ENCODE measurements at places on chromosomes 7 and 10.

GRCh38 chr7:151673216-151673615 is 153.5 kb upstream of the RHEB start:
- DNase-seq: no peak

- DNase-seq: no peak
These were observed 2.2 kb upstream of the HIP1 start for GRCh38 chr7:75740846-75741497.

DNA sequence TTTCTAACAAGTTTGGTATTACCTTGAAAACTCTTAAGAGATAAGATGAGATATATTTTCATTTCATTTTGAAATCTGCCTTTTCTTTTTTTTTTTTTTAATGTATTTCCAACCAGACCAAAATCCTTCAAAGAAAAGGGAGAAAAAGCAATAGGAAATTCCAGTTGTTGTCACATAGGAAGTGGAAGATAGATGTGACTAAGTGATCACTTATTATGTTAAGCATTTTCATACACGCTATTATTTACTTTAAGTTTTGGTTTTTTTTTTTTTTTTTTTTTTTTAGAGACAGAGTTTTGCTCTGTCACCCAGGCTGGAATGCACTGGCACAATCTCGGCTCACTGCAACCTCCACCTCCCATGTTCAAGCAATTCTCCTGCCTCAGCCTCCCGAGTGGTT is 197.2 kb upstream of the FRMD4A start:
- no peak for DNase-seq

GRCh38 chr7:10770176-10770575 is 203.5 kb upstream of the PHF14 start:
- DNase-seq: no peak

DNA sequence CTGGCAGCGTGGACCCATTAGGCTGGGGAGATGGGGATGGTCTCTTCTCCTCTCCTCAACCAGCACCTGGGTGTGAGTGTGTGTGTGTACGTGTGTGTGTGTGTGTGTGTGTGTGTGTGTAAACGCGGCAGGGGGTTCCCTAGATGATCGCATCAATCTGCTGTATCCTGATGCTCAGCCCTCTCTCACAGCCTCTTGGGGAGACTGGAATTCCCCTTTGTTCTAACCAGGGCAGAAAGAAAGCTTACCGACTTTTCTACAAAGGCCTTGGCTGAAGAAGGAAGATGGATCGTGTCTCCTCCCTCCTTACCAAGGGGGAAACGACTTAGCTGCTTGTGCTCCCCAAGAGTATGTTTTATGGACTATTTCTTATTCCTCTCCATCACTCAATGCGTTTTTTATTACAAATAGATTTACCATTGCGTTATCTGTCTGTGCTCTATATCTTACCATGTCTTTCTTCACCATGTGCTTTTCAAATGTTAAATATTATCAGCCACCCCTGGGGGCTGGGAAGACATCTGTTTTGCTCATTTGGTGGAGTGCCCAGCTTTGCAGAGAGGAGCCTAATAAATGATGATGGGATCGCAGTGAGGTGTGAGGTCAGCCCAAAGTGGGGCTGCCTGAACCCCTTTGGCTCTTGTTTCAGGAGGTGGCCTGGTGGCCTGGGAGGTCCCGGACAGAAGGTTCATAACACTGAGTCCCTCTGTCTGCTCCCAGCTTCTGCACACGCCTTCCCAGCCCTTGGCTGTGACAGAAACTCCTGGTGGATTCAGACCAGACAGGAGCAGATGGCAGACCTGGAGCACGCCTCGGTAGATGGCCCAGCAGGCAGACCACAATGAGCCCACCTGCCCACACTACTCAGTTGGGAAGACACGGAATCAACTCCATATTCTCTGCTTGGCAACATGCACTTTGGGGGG is 262.0 kb downstream of the PRPF18 start:
- no peak for DNase-seq

DNA sequence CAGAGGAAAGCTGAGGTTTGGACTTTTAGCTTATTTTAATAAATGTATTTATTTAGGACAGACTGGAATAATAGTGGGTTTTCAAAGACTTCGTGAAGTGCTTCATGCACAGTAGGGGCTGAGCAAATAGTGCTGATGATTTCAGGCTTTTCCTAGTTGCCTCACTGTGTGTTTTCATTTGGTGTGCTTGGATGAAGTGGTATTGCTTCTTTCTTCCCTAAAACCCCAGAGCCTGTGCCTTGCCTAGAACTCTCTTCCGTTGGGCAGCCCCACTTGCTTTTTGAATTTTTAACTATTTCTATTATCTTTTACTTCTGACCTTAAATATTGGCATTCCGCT is 49.6 kb downstream of the ARID5B start:
- no peak for DNase-seq

DNA sequence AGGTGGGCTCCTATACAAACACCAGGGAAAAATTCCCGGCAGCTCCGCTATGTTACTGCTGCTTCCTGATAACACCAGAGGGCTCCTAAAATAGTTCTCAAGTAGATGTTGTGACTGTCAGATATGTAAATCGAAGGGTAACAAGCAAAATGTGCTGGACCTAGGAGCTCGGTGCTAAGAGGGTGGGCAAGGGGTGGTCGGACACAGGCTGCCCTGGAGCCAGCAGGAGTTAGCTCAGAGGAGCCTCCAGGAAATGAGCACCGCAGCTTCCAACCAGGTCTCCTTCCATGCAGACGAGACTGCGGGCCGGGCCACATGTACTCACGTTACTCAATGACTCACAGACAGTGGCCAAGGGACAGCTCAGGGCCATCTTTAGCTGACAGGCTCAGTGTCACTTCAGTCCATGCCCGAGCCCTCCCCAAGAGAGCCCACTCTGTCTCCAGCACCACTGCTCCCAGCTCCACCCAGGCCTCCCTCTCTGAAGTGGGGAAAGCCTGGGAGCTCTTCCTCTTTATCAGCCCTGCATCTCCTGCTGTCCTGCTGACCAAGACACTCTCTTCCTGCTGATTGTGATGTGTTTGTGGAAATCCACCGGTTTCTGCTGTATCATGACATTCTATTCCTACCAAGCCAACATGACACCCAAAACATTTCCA is 37.2 kb upstream of the TMEM273 start:
- DNase-seq: no peak

GRCh38 chr7:17559388-17559787 is 260.9 kb downstream of the AHR start:
- no peak for DNase-seq

- DNase-seq: peak; percentile 70
These were observed at the start of gene SMO for GRCh38 chr7:129188372-129188891. Gene SMO, plus strand, starts transcription at chr7:129188633. Its CDS starts 519 bp downstream, at chr7:129189152.

GRCh38 chr7:67671006-67671548 is 674.4 kb downstream of the TYW1 start:
- no peak for DNase-seq

- DNase-seq: no peak
These were observed 1.6 kb downstream of the PWWP2B start for GRCh38 chr10:132398566-132398991.

DNA sequence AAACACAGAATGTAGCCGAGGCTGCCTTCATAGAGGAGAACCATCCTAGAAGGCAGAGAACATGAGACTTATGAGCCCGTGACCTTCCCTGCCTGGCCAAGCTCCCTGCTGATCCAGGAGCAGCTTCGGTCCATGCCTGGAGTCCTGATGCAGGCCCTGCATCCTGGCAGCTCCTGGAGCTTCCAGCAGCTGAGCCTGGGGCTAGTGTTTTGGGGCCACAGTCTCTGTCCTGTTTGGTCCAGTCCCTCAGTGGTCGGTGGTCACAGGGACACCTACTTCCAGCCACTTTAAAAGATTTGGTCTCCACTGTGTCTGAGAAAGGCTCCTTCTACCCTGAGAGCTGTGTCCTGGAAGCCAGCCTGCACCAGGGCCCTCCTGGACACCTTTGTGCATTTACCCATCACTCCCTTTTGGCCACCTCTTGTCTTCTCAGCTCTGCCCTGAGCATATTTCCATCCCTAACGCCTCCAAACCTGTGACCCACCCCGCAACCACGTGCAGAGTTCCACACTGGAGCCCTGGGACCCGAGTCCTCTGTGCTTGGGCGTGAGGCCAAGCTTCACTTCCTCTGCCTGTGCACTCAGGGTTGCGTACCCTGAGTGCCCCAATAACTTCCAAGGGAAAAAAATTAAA is 315.2 kb upstream of the ZNF32 start:
- DNase-seq: no peak
